H7 (cell line): ENCODE measurements at places on chromosomes 2 and 18. TPM values are rescaled to one million over a fixed set of nuclear protein-coding genes. Genes with fewer than 3 reads are reported as not detected.

ABCB11 gene
- total RNA-seq: 0.66 TPM in 1 of 2 replicates, not detected in the other

HOXD9 gene
- 0.10 TPM in 1 of 2 replicates, not detected in the other for total RNA-seq

IKZF2 gene
- total RNA-seq: 0.97 and 2.3 TPM in 2 replicates

UCN gene
- total RNA-seq: 0.66 TPM in 1 of 2 replicates, not detected in the other

IL1F10 gene
- total RNA-seq: not detected in 2 replicates

MBOAT2 gene
- 16.4 and 23.9 TPM in 2 replicates for total RNA-seq

ALPP gene
- total RNA-seq: 0.15 and 0.69 TPM in 2 replicates

ALLC gene
- not detected in 2 replicates for total RNA-seq

ZC3H6 gene
- total RNA-seq: 5.3 and 16.0 TPM in 2 replicates

PRSS56 gene
- not detected in 2 replicates for total RNA-seq

PIEZO2 gene
- 3.0 and 6.5 TPM in 2 replicates for total RNA-seq

ERMN gene
- 0.04 and 0.31 TPM in 2 replicates for total RNA-seq

CYP27C1 gene
- 0.59 and 0.83 TPM in 2 replicates for total RNA-seq

SEPTIN10 gene
- 57.5 and 65.4 TPM in 2 replicates for total RNA-seq

NYAP2 gene
- total RNA-seq: not detected in 2 replicates

FAM110C gene
- 2.0 and 2.3 TPM in 2 replicates for total RNA-seq

ASB18 gene
- total RNA-seq: not detected in 2 replicates

NPAS2 gene
- 0.26 and 0.42 TPM in 2 replicates for total RNA-seq

PRADC1 gene
- 17.7 and 19.6 TPM in 2 replicates for total RNA-seq

PARD3B gene
- 1.4 and 2.3 TPM in 2 replicates for total RNA-seq

ASXL3 gene
- total RNA-seq: 0.07 and 0.63 TPM in 2 replicates

SH2D6 gene
- total RNA-seq: not detected in 2 replicates

TRABD2A gene
- total RNA-seq: 4.2 and 7.6 TPM in 2 replicates

CFAP210 gene
- total RNA-seq: 0.28 TPM in 1 of 2 replicates, not detected in the other

DIPK1C gene
- total RNA-seq: 0.22 TPM in 1 of 2 replicates, not detected in the other
